ENCODE measurements at places on chromosomes 6 and 20.

GRCh38 chr6:13046084-13046483, 282.3 kb downstream of the TBC1D7 start:
- no peak for DNase-seq

GRCh38 chr6:150713931-150714330, 114.2 kb downstream of the PLEKHG1 start:
- no peak for DNase-seq

- DNase-seq = no peak
These were observed 52.7 kb downstream of the BANF2 start for GRCh38 chr20:17752459-17752858.

- DNase-seq = no peak
These were observed 12.9 kb upstream of the TLDC2 start for GRCh38 chr20:36862857-36863668.

GRCh38 chr6:15077006-15077405, 168.9 kb upstream of the JARID2 start:
- no peak for DNase-seq

GRCh38 chr6:134317471-134318131, at the start of gene SGK1:
TSS of gene SGK1 (minus strand) at chr6:134318112. CDS start at chr6:134317460, 652 bp downstream.
- peak; percentile 6 for DNase-seq

GRCh38 chr20:34977365-34978091, 21.9 kb downstream of the MYH7B start:
- no peak for DNase-seq

DNA sequence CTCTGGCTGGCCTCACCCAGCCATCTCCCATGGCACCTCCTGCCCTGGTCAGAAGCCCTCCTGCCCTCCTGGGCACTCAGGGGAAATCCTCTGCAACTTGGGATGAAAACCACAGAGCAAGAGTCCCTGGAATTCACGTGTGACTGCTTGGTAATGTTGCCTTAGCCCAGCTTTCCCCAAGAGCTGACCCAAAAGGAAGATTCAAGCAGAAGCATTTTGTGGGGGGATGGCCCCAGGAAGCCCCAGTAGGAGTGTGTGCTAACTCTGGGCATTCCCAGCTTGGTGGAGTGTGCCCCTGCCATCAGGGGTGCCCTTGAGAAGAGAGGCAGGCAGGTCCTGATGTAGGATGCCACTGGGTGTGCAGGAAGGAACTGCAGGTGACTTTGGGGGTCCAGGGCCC, 35.5 kb downstream of the SNX5 start:
- no peak for DNase-seq

DNA sequence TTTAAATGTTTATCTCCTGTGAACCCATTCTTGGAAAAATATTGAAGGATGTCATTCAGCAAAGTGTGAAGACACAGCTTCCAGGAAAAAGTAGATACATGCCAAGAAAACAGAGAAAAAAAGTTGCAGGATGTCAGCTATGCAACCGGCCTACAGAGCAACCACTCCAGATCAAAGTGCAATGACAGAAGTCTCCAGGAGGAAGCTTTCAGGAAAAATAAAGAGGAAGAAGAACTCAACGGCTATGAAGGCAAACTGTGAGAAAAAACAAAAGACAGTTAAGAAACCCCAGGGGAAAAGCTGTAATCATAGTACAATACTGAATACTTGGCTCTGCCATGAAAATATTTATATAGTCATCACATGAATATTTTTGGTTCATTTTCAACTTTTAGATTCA, 30.6 kb downstream of the REPS1 start:
- DNase-seq = no peak

- no peak for DNase-seq
These were observed 286.2 kb downstream of the PREX1 start for GRCh38 chr20:48541581-48542071.

DNA sequence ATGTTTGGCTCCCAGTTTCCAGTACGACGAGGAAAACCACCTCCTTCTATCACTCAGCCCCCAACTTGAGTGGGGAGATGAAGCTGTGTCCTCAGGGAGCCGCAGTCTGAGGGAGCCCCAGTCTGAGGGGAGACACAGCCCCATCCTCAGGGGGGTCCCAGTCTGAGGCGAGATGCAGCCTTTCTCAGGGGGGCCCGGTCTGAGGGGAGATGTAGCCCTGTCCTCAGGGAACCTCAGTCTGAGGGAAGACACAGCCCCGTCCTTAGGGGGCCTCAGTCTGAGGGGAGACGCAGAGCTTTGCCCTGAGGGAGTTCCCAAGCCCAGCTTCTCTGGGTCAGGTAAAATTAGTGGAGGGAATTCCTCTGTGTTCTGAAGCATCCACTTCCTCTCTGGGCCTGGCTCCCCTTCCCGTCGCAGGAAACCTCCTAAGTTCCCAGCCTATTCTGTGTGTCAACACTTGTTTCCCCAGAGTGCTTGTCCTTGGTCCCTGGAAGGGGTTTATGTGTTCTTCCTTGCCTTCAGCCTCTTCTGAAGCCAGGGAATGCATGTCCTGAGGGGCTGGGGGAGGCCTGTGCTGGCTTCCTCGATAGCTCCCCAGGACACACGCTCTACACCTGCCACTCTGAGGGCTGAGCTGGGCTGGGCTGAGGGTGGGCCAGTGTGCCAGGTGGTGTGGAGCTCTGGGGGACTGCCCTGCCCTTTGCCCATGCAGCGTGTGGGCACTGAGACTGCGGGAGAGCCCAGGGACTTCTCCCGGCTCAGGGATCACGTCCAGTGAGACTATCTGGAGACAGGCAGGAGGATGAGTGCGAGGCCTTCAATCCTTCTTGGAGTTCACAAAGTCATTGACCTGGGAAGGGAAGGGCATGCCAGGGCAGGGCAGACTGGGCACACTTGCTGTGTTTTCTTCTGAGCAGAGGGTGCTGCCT, 55.4 kb downstream of the VEGFA start:
- no peak for DNase-seq

DNA sequence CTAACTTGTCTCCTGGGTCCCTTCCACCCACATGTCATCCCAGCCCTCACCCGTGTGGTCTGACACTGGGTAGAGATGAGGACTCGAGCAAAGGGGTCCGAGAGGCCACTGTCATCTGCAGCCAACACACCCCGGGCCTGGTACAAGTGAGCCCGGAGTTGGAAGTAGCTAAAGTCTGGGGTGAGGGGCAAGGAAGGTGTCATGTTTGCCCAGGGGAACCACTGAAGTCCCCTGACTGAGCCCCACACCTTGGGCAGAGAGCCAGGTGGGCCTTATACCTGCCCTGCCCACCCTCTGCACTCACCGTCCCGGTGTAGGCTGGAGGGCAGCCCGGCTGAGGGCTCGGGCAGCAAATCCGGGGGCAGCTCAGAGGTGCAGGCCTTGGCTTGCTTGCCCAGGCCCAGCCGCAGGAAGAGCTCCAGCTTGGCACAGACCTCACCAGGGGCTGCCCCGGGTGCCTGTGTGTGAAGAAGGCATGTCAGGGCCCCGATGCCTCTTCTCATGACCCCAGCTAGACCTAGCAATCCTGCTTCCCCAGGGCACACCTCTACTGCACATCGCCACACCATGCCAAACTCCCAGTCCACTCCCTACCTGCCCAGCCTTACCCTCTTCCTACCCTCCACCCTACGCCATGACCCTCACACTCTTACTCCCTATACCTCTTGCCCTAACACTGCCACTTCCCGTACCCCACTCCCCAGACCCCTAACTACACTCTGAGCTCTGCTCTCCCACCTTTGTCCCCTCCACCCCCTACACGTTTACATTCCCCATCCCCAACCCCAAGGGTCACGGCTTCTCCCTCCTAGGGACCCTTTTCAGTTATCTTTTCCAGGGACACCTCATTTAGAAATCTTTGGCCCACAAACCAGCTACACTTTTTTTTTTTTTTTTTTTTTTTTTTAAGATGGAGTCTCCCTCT, 31.7 kb upstream of the SPAG4 start:
- no peak for DNase-seq

DNA sequence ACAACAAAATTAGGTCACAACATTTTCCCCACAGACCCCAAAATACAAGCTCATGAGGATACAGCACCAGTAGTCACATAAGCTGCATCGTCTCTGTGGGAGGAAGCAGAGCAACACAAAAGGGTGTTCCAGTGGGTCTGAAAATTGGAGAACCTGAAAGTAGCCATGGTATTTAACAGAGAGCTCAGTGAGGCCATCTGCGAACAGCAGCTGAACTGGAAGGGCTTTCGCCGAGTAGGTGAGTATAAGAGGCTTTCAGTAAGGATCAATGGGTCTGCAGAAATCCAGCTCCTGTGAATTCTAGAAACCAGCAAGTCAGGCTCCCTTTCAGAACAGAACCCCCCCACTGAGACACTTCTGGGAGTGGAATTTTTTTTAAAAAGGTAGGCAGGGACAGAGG, 120.0 kb upstream of the RREB1 start:
- no peak for DNase-seq

GRCh38 chr20:550611-551010, 7.0 kb upstream of the CSNK2A1 start:
- DNase-seq = no peak

DNA sequence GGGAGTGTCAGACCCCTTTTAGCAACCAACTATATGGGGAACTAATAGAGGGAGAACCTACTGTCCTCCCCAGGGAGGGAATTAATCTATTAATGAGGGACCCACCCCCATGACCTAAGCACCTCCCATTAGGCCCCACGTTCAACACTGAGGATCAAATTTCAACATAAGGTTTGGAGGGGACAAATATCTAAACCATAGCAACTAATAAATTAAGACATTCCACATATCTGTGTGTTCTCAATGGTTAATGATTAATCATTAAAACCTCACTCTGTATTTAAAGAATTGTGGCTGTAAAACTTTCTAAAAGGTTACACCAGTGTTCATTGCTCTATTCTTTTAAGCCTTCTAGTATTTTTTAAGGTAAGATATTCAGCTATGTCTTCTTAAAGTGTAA, 500.4 kb upstream of the SULF2 start:
- DNase-seq = no peak

DNA sequence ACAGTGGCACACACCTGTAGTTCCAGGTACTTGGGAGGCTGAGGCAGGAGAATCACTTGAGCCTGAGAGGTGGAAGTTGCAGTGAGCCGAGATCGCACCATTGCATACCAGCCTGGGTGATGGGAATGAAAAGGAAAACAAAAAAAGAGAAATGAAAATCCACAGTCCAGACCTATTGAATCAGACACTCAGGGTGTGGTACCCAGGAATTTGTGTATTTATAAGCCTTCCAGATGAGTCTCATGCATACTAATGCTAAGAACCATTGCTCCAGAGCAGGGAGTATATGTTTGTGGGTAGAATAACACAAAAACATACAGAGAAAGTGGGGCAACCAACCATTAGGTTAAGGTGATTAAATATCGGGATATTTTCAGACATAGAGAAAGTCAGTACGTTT, 36.1 kb upstream of the PLCB4 start:
- DNase-seq = no peak

GRCh38 chr6:45946352-45946751, 69.3 kb downstream of the CLIC5 start:
- no peak for DNase-seq

DNA sequence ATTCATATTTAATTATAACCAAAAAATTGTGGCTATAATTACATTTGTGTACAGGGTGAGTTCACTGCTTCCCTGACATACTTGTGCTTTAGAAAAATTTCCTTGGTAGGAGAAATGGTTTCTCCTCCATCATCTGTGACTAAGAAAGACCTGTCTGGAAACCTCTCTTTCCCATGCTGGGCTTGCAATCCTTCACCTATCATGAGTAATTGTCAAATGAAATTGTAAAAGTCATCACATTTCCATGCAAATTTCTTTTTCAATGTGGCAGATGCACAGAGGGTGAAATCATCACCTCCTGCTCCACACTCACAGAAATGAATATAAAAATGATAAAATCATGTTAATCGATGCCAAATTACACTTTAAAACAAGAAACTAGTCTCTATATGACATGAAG, 1.5 kb upstream of the SIRPB1 start:
- DNase-seq = no peak

DNA sequence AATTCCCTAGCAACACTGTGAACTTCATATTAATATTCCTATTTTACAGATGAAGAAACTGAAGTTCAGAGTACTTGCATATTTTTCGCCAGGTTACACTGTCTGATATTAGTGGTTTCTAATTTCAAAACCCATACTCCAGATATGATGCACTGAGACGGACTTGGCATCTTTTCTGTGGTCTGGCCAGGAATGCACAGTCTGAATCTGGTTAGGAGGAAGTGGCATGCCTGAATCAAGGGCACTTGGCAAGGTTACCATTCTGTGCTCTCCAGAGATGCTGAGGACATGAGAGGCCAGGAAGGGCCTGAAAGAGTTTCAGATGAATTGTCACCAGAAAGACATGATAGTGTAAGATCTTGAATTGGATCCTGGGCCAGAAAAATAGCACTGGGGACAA, 150.1 kb downstream of the HAO1 start:
- DNase-seq = no peak

DNA sequence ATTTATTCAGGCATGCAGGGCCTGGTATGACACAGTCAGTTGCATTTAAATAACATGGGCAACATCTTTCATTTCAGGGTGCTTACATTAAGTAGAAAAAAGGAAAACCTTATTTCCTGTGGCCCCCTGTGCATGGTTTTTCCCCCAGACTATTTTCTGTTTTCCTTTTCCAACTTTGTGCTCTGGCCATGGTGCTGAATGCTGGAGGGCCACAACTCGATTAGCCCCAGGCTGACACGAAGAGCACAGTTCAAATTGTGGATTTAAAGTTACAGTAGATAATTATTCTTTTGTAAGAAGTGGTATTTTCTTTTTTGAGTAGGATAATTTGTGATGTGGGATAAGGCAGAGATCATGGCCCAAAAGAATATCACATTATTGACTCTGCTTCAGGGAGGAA, 332.0 kb downstream of the HAO1 start:
- DNase-seq = no peak

DNA sequence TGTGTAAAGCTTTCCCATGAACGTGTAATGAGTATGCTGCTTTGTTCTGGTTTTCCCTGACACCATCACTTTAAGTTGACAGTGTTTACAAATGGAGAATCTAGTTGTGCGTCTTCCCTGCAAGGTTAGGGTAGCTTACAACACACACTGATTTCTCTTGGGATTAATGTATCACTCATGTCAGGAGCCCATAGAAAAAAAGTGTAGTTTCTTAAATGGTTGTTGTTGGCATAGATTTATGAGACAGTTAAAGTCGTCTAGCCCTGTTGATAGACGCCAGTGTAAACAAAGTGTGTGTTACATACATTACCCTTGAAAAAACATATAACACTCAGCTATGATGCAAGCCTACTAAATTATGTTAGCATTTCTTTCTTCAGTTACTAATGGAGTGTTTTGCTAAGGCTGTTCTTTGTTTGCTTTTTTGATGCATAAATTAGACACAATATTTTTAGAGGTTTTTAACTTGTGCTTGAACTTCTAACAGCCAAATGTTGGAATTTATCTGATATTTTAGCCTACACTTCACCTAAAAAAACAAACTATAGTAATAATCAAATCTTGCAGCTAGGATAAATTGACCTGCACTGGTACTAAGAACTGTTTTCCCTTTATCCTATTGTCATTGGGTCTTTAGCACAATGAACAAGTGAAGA, 88.6 kb downstream of the RNF217 start:
- DNase-seq = no peak

- DNase-seq = no peak
These were observed 105.5 kb downstream of the JPH2 start for GRCh38 chr20:44081476-44081875.

All from activated CD4-positive, alpha-beta T cell treated with anti-CD3 and anti-CD28 coated beads for 24 hours (primary cell).